ENCODE measurements at places on chromosomes 4 and X.
A peak's percentile ranks its signal among the peaks of the same experiment; 100 is the strongest.

DNA sequence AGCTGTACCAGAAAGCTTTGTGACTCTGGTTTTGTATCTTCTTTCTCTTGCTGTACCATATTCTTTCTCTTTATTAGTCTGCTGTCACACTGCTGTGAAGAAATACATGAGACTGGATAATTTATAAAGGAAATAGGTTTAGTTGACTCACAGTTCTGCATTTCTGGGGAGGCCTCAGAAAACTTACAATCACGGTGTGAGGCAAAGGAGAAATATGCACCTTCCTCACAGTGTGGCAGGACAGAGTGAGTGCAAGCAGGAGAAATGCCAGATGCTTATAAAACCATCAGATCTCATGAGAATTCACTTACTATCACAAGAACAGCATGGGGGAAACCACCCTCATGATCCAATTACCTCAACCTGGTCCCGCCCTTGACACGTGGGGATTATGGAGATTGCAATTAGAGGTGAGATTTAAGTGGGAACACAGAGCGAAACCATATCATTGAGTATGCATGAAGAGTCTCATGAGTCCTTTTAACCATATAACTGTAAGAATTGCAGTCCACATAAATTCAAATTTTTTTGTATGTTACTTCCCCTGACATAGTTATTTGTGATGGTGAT is 67.4 kb upstream of the INPP4B start:
- no peak for DNase-seq

DNA sequence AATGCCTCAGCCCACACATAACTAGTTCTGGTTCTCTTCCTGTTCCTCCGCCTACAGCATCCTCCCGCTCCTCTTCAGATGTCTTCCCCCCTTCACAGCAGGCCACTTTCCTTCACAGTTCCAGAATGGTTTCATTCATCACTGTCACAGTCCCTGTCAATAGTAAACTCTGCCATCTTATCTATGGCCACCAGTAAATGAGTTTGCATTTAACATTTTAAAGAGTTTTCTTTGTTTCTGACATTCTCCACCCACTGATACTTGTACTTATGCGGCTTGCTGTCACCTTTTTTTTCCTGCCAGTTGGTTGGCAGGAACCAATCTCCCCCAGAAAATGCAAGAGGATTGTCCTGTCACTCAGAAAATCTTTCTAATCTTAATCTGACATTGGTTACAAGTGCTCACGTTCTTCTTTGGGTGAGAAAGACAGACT is 114.1 kb downstream of the GLUD2 start:
- DNase-seq, result no peak

DNA sequence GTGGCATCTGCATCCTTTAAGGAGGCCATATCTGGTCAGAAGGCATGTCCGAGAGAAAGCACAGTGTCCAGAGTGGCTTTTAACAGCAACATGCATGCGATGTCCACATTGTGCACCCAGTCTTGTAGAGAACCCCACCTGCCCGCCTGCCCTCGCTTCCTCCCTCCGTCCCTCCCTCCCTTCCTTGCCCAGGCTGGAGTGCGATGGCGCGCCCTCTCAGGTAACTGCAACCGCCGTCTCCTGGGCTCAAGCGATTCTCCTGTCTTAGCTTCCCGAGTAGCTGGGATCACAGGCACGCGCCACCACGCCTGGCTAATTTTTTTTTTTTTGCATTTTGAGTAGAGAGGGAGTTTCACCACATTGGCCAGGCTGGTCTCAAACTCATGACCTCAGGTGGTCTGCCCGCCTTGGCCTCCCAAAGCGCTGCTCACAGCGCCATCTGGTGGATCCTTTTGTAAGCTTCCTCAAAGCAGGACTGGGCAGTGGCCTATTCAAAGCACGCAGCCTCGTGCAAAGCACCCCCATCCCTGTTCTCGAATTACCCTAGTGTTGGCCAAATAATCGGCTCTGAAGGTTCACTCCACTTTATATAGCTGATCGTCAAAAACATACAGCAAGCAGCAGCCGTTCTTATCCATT is 15.0 kb downstream of the BRCC3 start:
- DNase-seq, result peak; percentile 12

DNA sequence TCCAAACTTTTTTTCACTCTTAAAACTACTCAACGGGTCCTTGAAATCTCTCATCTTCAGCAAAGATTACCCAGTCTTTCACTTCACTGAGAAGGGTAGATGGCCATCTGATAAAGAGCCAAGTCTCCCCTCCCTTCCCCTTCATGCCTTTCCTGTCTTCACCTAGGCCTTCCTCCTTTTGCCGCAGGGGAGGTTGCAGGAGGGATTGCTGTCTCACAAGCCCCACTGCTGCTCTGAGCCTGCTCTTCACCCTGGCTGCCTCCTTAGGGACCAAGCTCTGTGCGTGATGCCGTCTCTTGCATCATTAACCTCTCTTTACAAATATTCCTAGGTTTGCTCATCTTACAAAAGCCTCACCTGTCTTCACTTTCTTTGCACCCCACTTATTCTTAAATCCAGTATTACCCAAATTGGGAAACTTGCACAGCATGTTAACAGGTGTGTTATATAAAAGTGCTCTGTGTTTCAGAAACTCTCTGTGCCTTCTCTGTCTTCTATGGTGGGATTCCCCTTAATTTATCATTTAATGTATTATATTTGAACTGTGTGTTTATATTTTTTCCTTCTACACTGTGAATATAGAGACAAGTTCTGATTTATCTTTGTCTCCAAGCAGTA is 3.8 kb downstream of the ZFX start:
- peak; percentile 20 for DNase-seq

GRCh38 chrX:42538405-42538804 is 239.6 kb downstream of the PPP1R2C start:
- no peak for DNase-seq

DNA sequence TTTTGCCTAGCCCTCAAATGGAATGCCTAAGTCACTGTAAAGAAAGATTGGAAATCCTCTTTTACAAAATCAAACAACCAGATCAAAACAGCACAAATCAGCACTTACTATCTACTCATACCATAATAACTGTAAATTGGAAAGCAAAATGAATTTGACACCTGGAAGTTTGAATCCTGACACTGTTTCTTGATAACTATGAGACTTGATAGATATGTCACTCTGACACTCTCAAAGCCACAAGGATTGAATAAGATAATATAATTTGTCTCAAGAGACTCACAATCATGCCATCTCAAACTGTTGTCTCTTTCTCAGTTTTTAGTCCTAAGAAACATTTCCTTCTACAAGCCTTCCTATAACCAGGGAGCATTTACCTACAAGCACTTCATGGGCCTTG is 302.6 kb upstream of the DIAPH2 start:
- DNase-seq, result no peak

GRCh38 chr4:77007358-77008230 is 58.0 kb downstream of the SEPTIN11 start:
- peak; percentile 80 for DNase-seq

DNA sequence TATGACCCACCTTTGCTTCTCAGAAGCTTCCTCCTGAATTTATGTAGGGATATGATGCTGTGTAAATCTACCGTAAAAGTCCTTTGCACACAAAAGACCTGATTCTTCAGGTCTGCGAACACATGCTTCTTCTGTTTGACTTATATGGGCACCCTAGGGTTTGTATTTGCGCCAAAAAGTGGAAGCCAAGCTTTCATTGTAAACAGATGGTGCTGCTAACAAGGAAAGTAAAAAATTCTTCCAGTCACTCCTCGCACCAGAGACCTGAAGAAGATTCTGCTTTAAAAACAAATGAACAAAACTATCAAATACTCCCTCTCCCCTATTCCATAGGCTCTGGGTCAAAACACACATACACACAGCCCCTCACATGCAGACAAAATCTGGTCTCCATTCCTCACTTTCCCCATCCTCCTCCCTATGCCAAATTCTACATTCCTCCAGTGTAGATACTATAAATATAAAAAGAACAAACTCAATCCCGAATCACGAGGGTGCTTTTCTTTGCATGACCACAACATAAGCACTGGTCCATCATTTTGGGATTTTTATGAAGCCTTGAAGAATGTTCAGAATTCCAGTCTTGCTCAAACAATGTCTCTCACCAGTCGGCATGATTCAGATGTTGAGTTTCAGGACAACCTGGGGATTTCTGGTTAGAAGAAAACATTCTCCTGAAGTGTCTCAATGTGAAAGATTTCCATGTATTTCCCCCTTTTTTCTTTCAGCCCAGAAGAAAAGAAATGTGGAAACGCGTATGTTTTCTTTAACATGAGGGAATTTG is 125.1 kb downstream of the PALLD start:
- DNase-seq, result no peak

DNA sequence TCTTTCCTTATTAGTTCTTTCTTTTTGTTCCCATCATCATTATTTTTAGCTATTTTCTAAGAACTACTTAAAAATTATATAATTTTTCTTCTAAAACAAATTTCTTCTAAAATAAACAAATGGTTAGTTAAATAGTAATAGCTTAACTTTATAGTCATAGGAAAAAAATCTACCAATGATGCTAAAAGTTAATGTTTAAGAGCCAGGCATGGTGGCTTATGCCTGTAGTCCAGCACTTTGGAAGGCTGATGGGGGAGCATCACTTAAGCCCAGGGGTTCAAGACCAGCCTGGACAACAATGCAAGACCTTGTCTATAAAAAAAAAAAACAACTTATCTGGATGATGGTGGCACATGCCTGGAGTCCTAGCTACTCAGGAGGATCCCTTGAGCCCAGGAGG is 127.1 kb upstream of the ANXA3 start:
- no peak for DNase-seq

DNA sequence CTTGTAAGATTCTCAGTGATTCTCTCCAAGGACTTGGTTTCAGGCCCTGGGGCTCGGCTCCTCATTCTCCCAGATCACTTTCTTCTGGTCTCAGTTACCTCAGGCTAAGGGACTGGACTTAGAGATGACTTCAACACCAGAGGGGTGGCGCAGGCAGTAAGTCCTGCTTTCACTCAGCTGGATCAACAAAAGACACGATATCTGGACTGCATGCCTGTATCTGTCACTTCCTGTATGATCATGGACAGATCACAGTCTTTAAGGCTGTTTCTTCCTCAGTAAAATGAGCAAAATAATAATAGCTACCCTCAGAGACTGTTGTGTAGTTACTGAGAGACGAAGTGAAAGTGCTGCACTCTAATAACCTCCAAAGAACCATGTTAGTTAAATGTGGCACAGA is 19.5 kb upstream of the CXCR3 start:
- no peak for DNase-seq

DNA sequence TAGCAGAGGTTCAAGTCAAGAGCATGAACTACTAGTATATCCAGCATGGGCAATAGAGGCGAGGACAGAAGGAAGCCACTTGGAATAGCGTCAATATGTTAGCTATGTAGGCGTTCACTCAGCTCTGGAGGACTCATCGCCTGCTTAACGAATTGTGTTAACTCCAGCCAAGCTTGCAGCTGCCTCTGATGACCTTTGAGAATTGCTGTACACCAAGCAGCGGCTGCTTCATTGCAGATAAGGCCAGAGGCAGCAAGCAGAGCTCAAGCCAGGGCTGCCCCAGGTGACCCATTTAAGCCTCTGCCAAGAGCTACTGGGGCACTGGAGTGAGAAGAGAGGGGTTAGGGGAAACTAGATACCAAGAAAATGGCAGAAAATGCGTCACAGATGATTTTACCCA is 160.2 kb upstream of the IGFBP7 start:
- peak; percentile 48 for DNase-seq

DNA sequence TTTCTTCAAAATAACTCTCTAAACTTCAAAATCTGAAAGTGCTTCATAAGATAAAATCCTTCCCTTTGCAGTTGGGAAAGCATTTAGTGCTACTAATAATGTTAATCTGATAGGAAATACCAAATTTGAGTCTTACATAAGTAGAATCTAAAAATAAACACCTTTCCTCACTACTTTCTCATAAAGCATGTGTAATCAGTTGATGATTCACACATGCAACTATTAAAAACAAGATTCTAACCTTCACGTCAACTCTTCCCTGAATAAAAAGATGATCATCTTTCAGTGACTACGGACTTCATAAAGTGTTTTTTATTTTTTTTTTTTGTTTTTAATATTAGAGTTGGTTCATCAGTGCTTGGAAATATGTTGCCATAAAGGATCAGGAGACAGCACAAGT is 172.6 kb downstream of the ACTRT1 start:
- DNase-seq, result no peak

DNA sequence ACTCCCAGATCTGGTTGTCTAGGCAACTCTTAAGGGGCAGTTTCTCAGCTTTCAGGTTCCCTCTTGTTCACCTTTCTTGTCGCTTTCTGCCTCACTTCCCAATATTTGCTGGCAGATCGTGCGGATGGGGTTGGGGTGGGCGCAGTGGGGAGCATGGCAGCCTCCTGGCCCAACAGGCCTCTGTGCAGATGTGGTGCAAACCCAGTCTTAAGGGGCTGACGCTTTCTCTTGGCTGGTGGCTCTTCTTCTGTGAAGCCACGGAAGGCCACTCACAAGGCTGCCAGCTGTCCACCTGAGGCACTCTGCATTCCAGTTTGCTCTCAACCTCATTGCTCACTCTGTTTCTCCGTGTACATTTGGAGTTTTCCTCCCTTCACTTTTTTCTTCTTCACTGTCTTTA is 61.7 kb downstream of the NBDY start:
- DNase-seq, result no peak

DNA sequence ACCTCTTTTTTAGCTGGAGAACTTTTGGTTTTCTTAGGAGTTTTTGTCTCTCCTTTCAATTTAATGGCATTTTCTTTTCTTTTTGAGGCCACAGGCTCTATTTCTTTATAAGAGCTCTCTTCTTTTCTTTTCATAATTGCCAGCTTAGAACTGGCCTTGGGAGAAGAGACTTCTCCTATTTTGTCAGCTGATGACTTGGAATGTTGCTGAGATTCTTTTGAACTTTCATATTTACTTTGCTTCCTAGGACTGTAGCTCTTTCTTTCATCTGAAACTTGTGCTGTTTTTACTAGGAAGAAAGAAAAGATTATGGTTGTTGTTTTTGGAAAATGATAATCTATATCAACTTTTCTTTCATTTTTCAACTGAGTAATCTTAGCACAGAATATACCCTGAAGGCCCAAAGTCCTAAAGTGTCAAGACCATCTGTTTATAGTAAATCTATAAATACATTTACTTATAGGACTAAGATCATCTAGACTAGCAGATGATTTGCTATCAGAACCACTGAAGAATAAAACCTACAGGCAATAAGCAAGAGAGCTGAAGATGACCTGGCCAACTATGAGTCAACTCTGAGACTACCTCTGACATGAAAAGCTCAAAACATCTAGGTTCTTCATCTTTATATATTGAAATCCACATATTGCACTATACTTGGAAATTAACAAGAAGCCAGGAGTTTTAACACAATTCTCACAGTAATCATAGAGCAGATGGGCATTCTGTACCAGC is 45.6 kb downstream of the RFC1 start:
- DNase-seq, result peak; percentile 8

DNA sequence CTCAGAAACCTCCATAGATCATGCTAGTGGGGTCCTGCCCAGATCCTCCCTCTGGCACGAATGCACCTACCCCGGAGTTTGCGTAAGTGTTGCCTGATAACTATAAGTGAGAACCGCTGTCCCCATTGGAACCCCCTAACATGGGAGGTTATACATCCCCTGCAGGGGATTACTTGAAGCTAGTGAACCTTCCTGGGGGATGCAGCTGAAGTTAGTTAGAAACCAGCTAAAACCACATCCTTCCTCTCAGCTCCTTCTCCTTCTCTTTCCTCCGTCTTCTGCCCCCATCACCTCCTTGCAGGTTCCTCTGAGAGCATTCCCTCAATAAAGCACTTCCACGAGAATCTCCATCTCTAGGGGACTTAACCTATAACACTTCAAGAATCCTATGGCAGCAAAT is 95.0 kb downstream of the ZNF827 start:
- no peak for DNase-seq
